Mesothelial cell of epicardium (in vitro differentiated cells): ENCODE measurements at places on chromosomes 7 and 10. TPM values are rescaled to one million over a fixed set of nuclear protein-coding genes. Genes with fewer than 3 reads are reported as not detected.

DNA sequence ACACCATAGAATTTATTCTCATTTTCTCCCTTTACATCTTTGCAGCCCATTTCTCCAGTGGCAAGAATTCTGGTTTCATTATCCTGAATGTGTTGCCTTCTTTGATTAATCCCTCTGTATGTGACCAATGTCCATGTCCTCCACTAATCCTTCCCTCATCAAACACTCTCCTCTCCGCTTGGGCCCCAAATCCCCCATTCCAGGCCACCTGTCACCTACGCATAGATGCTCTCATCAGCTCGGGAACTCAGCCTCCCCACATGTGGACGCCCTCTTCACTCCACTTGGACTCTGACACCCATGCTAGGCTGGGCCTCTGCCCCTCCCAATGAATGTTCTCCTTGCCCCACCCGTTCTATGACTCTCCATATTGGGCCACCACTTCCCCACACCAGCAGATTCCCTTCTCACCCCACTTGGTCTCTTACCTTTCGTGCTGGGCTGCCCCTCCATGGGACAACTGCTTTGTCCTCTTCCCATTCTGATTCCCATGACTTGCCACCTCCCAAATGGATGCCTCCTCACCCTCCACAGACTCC lies 18.7 kb upstream of the RBM20 start:
- no peak for DNase-seq

- DNase-seq = peak; percentile 75
Measured at GRCh38 chr10:22321156-22321923, 441 bp downstream of the BMI1 start.

DNA sequence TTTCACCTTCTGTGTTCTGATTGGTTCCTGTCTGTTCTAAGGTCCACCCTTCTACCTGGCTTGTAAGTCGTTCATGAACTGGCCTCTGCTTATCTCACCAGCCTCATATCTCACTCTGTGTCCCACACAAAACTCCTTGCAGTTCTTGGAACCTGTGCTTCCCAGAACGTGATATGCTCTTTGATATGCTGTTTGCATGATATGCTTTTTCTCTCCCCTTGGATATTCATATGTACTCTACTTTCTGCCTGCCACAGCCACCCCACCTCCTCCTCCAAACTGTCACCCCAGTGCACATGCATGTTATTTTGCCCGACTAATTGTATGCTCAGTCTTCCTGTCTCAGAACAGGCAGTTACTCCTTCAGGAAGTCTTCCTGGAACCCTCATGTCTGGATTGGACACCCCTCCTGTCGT lies 1.9 kb upstream of the ITPRIP start:
- no peak for DNase-seq

DNA sequence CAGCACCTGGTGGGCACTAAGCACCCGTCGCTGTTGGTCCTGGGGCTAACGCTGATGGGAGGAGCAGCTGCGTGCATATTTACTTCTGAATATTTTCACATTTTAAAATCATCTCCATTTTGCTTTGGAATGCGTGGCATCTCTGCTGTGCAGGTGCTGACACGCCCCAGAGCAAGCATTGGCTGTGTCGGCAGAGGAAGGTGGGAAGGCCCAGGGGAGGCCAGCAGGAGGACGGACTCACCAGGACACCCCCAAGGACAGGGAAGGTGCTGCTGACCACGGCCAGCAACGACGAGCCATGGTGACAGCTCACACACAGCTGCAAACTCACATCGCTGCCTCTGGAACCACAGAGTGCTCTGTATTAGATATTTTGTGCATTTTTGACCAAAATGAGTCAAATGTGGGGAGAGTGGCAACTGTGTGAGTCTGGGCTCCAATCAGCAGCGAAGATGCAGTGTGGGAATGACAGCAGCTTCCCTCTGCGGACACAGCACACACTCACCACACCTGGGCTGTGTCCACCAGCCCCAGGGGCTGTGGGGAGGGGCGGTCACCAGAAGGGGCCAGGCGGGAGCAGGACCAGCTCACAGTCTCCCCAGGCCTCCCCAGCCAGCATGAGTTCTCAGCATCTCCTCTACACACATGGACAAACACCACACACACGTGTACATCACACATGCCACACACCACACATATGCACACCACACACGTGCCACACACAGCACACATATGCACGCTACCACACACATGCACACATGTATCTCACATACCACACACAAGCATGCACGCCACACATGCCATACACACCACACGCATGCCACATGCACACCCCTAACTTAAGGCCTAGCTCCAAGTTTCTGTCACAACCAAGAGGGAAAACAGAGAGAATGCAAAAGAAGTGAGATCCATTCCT lies 58.2 kb downstream of the PTPRN2 start:
- DNase-seq = peak; percentile 49

DNA sequence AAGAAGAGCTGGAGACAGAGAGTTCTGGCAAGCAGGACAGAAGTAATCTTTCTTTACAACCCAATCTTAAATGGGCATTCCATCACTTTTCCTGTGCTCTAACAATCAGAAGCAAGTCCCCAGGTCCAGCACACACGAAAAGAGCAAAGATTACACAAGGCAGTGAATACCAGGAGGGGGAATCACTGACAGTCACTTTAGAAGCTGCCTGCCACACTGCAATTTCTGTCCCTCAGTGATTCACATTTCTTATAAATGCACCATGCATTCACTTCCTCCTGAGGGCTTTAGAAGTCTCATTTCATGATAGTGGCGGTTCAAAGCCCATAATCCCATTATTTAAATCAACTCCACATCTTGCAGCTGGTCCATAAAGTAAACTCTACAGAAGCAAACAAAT lies 362.5 kb downstream of the POM121L12 start:
- no peak for DNase-seq

TMEM60 gene
- 14.2 to 17.2 TPM (median 16.5 TPM) in 3 replicates for total RNA-seq

GRCh38 chr7:137956591-137956990 lies 45.3 kb downstream of the CREB3L2 start:
- no peak for DNase-seq

- peak; percentile 71 for DNase-seq
Measured at GRCh38 chr10:102449321-102450123, 1.8 kb downstream of the C10orf95 start.

- no peak for DNase-seq
Measured at GRCh38 chr7:92242972-92243371, 2.7 kb downstream of the KRIT1 start.

GRCh38 chr7:117114272-117114671 lies 161.0 kb downstream of the ST7 start:
- no peak for DNase-seq

- no peak for DNase-seq
Measured at GRCh38 chr10:85377029-85377806, 989.4 kb downstream of the GRID1 start.

DNA sequence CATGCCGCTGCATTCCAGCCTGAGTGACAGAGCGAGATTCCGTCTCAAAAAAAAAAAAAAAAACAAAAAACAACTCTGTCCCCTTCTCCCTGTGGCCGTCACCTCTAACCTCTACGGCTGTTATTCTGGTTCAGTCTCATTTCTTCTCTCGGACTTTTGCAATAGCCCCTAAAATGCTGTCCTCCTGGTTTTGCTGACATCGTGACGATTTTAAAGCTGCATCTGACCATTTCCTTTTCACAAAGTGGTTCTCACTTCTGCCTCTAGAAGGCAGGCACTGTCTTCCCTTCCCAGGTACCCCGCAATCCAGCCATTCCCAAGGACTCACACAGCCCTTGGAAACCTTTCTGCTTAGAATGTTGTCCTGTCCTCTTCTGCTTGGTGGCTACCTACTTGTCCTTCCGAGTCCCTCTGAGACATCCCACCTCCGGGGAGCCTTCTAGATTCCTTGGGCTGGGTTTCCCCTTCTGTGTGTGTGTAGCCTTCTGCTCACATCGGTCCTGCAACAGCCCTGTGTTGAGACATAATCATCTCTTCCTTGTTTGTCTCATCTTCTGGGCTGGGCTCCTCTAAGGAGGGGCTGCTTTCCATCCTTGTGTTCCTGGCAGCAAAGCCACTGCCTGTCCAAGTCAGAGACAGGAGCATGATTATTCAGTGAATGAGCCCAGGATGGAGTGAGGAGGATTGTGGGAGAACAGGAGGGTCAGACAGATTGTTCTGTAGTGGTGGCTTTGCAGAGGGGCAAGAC lies 83.1 kb downstream of the GRK5 start:
- DNase-seq = no peak

DNA sequence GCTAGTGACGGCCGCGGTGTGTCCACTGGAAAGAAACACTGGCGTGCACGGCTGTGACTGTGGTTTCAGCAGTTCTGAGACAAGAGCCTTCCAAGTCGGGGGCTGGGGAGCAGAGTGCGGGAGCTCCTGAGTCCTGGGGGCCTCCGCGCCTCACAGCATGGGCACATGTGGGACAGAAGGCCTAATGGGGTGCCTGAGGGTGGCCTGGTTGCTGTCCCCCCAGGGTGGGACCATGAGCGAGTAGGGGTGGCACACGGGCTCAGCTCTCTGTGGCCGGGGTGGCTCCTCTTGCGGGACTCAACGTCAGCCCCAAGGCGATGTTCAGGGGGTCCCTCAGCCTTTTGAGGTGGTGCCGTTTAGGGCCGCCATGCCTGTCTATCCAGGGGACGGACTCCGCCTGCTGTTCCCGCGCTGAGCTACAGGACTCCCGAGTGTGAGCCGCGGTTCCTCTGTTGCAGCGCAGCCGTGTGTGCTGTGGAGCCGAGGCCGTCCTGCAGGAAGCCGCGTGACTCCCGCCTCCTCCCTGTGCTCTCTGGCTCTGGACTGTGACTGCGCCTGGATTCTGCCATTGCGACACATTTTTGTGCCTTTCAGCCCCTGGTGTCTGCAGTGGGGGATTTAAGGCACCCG lies 23.5 kb upstream of the CHST12 start:
- DNase-seq = no peak

TSPAN12 gene
- total RNA-seq = 6.3 to 7.4 TPM (median 7.3 TPM) in 3 replicates

DNA sequence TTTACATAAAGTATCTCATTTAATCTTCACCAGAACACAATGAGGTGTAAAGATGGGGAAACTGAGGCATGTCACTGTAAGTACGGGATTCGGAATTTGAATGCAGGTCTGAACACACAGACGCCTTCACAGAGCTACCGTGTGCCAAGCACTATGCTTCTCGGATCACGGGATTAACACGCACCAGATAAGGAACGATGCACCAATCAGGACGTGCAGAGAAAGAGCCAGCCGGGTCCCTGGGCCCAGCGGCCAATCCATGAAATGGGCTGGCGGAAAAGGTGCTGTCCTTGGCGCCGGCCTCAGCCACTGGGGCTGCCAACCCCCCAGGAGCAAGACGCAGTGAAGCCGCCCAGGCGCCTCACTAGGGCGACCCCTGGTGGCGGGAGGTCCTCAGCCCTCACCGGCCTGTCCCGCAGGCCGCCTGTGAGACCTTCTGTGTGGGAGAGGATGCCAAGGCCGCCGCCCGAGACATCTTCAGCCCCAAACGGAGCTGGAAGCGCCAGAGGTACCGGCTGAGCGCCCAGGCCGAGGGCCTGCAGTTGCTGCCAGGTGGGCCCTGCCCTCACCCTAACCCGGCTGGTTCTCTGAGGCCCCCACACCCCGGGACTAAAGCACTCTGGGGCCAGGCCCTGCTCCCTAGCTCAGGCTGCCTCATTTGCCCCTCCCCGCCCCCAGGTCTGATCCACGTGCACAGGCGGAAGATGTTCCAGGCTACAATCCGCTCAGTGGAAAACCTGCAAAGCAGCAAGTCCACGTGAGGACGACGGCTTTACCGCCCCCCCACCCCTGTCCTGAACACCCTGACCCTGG lies 15.6 kb downstream of the ATG9B start:
- DNase-seq = peak; percentile 76

LIPN gene
- total RNA-seq = not detected in 3 replicates

CDH23 gene
- 2.5 to 2.9 TPM (median 2.9 TPM) in 3 replicates for total RNA-seq
